ENCODE measurements at places on chromosomes 6 and 20. TPM values are rescaled to one million over a fixed set of nuclear protein-coding genes. Genes with fewer than 3 reads are reported as not detected.

Gene SPTLC3
- 3.1 TPM for polyA plus RNA-seq

Gene OXT
- 0.48 TPM for polyA plus RNA-seq

Gene GLP1R
- 0.05 TPM for polyA plus RNA-seq

Gene PROKR2
- polyA plus RNA-seq = not detected

Gene AKAP12
- polyA plus RNA-seq = 43.3 TPM

Data from urinary bladder (tissue), 4 donors.